ENCODE measurements at places on chromosomes 2 and 18.

GRCh38 chr2:109027702-109028101, 38.7 kb upstream of the EDAR start:
- no peak for DNase-seq

- DNase-seq: no peak
These were observed 29.0 kb upstream of the KCNG2 start for GRCh38 chr18:79768745-79769144.

- DNase-seq: peak; percentile 59
These were observed 59.8 kb upstream of the SLC38A11 start for GRCh38 chr2:165015052-165015642.

DNA sequence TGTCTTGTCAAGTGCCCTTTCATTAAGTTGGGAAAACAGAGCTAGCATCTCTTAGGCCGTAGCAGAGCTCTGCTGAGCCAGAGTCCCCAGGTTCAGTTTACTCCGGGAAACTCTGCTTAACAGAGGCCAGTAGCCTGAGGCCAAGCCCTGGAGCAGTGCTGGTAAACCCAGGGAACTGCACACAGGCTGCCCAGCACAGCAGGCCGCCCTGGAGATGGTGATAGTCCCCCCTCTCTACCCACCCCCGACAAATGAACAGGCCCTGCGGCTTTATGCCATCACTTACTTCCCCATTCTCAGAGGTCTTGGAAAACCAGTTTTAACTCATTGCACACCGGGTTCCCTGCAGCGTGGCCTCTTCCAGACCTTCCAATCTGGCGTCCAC, 3.5 kb downstream of the CNNM4 start:
- no peak for DNase-seq

DNA sequence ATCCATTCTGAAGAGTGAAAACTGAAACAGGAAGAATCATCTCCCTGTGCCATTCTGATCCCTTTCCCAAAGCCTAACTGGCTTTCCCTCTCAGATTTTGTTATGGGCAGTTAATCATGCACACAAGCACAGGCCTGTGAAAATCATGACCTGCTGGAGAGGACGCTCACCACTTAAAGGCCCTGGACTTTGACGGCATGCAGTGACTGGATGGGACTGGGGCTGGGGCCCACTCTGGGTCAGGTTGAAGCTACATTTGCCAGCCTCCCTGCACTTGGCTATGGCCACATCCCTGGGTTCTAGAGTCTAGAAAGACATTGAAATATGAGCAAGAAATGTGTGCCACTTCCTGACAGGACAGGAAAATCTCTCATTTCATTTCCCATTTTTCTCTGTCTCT, 12.9 kb downstream of the PDE11A start:
- DNase-seq: no peak

- no peak for DNase-seq
These were observed 291.1 kb downstream of the ARHGAP15 start for GRCh38 chr2:143420313-143420712.

DNA sequence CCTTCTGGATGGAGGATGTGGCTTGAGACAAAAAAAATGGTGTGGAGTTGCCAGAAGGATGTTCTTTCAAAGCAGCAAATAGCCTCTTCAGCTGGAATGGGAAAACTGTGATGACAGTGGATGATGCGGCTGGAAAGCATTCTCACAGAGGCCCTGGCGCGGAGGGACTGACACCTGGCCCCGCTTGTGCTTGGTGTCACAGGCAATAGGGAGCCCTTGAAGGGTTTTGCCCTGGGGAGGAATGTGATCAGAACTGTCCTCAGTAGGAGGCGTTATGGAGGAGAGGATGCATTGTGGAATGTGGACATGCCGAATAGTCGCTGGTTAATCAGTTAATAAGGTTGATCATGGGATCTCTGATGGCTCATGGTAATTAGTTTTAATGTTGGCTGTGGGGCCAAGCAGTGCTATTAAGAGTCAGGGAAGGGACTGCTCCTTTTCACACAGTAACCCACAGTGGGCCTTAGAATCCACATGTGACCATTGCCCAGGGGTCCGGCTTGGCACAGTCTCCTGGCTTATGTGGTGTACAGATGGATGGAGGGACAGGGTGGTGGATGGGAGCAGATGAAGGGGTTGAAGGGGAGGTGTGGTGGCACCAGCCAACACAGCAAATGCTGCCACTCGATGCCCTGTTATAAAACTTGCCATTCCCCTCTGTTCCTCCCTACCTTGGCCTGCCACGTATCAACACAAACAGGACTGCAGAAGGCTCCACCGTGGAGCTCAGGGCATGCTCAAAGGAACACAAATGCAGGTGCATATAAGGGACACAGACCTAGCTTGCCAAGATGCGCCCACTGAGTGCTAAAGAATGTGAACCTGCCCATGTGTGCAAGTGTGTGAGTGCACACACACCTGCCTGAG, 71.7 kb downstream of the CIB4 start:
- DNase-seq: no peak

DNA sequence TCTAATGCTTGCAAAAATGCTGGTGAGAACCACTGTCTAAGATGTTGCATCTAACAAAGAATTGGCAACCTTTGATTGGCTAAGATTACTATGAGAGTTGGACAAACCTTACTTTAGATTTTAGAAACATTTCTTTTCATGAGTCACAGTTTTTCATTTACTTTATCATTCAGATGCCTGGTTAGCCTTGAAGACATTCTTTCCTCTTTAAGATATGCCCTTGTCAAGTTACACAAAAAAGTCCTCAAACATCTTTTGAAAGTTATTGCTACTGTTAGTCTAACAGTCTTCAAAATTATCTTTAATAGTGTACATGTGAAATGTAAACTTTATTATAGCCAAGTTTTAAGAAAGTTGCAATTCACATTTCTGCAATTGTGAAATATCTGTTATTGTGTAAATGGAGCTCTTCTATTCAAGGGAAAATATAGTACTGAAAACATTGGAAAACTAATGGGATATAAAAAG, 276.3 kb downstream of the RND3 start:
- no peak for DNase-seq

GRCh38 chr2:67985586-67985985, 77.2 kb downstream of the C1D start:
- no peak for DNase-seq

DNA sequence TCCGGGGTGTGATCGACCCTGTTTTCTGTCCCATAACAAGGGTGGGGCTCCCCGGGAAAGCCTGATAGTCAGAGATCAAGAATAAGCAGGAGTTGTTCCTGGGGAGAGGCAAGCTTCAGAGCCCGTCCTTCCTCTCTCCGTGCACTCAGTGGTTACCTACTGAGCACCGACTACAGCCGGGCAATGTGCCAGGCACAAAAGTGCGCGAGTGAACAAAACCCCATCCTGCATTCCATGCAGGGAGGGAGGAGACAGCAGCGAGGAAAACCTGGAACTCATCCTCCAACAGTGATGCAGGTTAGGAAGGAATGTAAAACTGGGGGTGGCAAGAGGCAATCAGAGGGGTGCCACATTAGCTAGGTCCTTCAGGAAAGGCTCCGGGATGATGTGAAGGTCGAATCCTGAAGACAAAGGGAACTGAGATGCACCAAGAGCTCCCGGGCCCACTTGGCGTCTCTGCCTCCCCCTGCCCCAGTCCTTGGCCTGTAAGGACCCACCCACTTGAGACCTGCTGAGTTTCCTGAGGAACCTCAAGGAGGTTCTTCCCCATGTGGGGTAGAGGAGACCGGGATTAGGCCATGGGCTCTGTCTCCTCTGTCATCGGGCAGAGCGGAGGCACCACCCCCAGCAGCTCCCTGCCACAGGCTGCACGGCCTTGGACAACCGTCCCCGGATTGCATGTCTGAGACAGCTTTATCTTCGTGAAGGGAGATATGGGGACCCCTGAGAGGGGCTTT, 198.2 kb downstream of the NDUFA10 start:
- DNase-seq: peak; percentile 4

- no peak for DNase-seq
These were observed 276.9 kb downstream of the PTPRM start for GRCh38 chr18:7844017-7844416.

GRCh38 chr2:241859436-241860183, 916 bp upstream of the PDCD1 start:
- DNase-seq: no peak

GRCh38 chr2:220224691-220225543, 597.5 kb downstream of the SLC4A3 start:
- no peak for DNase-seq

GRCh38 chr2:101305492-101306078, 2.9 kb downstream of the RNF149 start:
- no peak for DNase-seq

DNA sequence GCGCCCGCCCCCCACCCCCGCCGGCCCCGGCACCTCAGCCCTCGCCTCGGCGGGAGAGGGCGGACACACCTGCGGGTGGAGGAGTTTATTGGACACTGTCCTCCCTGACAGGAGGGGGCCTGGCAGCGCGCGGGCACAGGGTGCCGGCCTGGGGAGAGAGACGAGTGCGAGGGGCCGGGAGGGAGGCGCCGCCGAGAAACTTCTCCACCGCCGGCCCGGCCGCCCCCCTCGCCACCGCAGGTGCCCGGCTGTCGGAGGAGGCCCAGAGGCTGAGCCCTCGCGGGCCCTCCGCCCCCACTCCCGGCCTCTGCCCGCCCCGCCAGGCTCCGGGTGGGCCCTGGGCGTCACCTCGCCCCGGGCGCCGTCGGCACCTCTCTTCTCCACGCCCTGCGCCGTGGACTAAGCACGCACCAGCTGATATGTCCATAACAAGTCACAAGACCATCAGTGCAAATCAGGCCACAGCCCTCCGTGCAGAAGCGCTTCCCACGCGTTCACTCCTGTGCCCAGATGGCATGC, 311.3 kb downstream of the CELF4 start:
- DNase-seq: no peak

GRCh38 chr2:50018921-50019320, 864.6 kb upstream of the FSHR start:
- DNase-seq: no peak

GRCh38 chr2:106030287-106031268, 163.5 kb downstream of the UXS1 start:
- no peak for DNase-seq

DNA sequence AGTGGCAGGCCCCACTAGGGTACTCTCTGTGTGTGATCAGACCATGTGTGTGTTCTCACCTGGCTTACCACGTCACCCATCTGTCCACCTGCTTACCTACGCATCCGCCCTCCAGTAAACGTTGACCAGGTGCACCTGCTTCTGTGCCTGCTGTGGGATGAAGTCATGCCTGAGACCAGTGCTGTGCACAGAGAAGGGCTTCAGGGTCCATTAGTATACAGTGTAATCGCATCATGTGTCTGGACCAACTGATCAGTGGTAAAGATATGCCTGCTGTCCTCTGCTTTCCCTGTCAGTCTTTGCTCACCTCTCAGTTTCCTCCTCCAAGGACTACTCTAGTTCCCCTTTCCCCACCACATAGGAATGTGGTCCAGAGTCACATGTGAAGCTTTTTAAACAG, 109.3 kb downstream of the FHOD3 start:
- no peak for DNase-seq

GRCh38 chr2:55761024-55761423, 67.4 kb upstream of the PNPT1 start:
- no peak for DNase-seq

DNA sequence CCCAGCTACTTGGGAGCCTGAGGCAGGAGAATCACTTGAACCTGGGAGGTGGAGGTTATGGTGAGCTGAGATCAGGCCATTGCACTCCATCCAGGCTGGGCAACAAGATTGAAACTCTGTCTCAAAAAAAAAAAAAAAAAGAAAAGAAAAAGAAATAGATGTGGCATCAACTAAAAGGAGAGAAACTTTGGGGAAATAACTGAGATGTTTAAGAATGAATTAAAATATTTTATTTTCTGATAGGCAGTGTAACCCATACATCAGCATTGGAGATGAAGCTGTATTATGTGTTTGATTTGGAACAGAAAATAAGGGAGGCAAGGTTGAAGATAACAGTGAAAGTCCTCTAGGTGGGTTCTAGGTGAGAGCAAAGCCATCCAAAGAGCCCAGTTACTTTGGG, 110.7 kb upstream of the HNRNPA3 start:
- DNase-seq: no peak

- DNase-seq: no peak
These were observed 48.0 kb upstream of the RAB1A start for GRCh38 chr2:65177751-65178442.

DNA sequence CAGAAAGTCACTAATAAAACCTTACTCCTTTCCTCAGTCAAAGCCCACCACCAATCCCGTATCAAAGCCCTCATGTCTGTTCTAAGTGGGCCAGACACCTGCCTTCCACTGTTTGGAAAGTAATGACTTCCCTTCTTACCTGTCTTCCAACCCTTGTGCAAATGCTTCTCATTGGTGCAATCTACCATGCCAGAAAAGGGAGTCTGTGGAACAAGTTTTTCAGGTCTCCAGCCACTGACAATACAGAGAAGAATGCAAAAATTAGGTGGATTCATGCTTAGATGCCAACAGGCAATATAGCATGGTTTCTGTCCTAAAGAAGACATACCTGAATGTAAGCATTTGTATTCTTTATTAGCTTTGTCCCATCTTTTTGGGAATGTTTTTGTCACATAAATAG, 1140.6 kb upstream of the LRRTM1 start:
- DNase-seq: no peak

- no peak for DNase-seq
These were observed 18.0 kb downstream of the MARCHF4 start for GRCh38 chr2:216354306-216354705.

- no peak for DNase-seq
These were observed 134.0 kb upstream of the LYPD1 start for GRCh38 chr2:132804051-132804450.

DNA sequence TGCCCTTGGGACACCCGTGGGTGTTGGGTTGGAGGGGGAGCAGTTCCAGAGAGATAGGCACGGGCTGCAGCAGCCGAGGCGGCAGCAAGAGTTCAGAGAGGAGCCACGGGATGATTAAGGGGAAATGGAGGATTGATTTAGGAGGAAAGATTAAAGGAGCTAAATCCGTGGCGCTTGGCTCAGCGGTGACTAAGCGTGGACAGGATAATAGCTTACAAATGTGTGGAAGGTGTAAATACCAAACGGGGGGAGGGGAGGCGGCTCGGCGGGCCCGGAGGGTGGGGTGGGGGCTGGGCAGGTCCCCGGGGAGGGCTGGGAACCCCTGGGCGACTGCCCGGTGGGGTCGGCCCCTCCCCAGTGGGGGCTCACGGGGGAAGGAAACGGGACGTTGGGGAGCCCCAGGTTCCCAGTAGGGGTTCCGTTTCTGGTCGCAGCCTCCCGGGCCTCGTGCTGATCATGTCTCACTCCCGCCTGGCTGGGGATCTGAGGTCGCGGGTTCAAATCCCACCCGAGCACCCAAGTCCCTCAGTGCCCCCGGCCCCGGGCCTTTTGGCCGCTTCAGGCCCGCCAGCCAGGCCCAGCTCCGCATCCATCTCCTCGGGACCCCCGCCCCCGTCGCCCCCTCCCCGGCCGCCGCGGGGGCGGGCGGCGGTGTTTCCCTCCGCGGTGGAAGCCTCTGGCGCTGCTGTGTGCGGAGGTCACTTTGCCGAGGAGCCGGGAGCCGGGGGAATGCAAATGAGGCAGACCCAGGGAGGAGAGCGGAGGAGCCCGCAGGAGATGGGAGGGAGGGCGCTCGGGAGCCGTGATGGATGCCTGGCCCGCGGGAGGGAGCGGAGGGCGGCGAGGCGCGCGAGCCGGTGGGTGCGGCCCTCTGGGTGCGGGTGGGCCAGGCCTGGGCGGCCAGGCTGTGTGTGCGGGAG, 8.1 kb downstream of the ASIC4 start:
- DNase-seq: no peak

Data from progenitor cell of endocrine pancreas (in vitro differentiated cells).